ENCODE measurements at places on chromosomes 7 and 10.

DNA sequence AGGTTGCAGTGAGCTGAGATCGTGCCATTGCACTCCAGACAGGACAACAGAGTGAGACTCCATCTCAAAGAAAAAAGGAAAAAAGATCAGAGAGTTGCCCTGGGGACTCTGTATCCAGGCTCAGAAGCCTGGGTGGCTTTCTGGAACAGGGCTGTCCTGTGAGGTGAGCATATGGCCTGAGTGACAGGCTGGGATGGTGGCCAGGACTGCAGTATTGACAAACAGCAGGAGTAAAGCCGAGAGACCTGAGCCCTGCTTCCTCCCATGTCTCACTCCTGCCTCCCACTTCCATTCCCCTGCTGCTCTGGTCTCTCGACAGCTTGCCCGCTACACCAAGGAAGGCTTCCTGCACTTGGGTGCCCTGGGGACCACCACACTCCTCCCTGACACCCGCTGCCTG lies 578.5 kb downstream of the GALNT17 start:
- DNase-seq: no peak

DNA sequence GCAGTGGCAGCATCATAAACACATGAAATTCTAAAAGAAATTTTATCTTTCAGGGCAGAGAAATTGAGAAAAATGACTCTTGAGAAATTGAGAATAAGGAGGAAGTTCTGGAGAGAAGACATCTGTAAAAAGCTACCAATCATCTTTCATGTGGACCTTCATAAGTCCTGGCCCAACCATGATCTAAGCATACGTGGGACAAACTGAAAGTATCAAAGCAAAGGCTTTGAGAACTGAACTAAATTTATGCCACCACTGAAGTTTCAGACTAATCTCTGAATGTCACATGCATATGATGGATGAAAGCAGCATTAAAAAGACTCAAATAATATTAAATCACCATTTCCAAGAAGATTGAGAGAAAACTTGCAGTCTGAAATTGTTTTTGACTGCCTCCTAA lies 1502.8 kb upstream of the LRRTM3 start:
- DNase-seq: no peak

- no peak for DNase-seq
These were observed 12.9 kb downstream of the OR2AE1 start for GRCh38 chr7:99863847-99864440.

DNA sequence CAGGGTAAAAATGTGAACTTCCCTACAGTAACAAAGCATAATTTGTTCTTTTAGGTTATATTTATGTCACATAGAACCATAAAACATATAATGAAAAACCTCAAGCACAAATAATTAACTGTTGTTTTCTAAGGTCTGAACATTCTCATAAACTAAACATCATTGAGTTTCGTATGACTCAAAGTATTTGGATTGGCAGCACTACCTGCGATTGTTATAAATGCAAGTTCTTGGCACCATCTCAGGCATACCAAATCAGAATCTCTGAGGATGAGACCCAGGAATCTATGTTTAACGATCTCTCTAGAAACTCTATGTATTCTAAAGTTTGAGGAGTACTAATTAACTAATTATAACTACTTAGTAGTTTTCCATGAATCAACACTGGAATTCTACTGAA lies 22.5 kb downstream of the ORC5 start:
- no peak for DNase-seq

DNA sequence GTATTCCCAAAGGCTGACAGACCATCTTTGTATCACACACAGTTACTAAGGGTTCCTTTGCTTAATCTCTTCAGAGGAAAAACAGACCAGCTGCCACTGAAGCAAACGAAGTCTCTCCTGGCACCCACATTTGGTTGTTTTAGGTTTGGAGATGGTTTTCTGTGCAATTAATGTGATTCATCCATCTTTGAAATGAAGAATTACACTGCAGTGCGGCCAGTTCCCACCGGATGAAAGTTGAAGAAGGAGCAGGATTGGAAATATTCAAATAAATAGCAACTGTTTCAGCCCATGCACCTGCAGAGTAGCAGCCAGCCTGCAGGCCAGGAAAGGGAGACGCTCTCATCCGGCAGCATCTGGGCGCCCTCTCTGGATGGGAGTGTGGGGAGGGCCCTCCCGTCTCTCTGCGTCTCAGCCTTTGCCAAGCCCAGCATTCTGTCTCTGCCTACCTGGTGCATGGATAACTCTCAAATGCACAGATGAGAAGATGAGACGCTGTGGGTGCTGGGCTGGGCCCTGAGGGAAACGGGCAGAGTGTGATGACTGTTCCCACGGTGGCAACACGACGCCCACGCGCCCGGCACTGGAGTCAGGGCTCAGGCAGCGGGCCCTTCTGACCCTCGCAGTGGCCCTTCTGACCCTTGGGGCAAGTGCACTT lies 214.0 kb downstream of the PTPRN2 start:
- DNase-seq: no peak

DNA sequence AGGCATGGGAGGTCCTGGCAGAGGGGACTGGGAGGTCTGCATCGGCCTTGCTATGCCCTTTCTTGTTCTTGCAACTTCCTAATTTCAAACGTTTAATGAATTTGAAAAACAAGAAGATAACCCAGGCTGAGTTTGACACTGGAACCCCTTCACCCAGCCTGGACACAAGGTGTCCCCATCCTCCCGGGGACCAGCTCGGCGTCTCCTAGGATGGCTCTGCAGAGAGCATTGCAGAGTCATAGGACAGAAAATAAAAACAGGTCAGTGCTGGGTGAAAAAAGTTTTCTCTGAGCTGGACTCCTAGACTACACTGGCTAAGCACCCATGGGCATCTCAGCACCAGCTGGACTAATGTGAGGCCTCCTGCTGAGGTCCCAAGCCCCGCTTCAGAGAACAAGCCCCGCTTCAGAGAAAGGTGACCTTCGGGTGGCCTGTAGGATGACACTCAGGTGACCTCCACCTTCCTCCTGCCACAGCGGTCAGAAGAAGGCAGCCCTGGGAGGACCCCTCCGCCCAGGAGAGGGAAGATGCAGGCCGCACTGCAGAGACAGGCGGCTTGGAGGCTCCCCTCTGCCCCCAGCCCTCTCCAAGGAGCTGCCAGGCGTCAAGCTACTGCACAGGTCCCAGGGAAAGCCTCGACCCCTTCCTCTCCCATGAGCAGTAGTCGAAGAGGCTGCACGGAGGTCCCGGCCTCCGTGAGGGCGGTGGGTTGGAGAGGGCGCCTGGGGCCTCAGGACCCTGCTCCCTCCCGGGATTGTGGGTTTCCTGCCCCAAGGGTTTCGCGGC lies 9.3 kb upstream of the UNCX start:
- DNase-seq: no peak

DNA sequence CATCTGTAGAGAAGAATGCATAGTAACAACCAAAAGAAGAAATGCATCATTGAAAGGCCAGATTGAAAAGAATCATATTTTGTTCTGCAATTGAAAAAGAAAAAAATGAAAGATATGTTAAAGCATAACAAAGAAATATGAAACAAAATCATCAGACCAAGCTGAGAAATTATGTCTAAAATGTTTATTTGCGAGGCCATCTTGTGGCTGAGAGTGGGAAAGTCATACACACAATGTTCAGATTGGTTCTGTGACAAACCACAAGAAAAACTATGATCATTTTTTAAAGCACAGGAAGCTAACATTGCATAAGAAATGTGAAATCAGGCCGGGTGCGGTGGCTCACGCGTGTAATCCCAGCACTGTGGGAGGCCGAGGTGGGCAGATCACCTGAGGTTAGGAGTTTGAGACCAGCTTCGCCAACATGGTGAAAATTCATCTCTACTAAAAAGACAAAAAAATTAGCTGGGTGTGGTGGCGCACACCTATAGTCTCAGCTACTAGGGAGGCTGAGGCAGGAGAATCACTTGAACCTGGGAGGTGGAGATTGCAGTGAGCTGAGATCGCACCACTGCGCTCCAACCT lies 36.6 kb downstream of the ABCB5 start:
- DNase-seq: no peak

DNA sequence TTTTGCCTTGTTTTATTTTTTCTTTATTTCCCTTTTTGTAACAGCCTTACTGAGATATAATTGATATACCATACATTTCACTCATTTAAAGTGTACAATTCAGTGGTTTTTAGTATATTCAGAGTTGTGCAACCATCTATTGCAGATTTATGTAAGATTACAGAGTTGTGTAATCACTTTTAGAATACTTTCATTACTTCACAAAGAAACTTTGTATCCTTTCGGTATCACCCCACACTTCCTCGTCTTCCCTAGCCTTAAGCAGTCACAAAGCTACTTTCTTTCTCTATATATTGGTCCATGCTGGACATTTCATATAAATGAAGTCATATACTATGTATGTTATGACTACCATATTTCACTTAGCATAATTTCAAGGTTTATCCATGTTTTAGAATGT lies 74.6 kb downstream of the ATRNL1 start:
- no peak for DNase-seq

- no peak for DNase-seq
These were observed 57.6 kb upstream of the SLC35B4 start for GRCh38 chr7:134374291-134374690.

GRCh38 chr10:74586088-74586585 lies 240.3 kb upstream of the KAT6B start:
- DNase-seq: no peak

- DNase-seq: no peak
These were observed 289.7 kb downstream of the KLF6 start for GRCh38 chr10:3495281-3495680.

GRCh38 chr10:100791369-100792058 lies 46.1 kb downstream of the PAX2 start:
- no peak for DNase-seq

GRCh38 chr10:46301721-46302479 lies 15.1 kb downstream of the ANTXRL start:
- no peak for DNase-seq

DNA sequence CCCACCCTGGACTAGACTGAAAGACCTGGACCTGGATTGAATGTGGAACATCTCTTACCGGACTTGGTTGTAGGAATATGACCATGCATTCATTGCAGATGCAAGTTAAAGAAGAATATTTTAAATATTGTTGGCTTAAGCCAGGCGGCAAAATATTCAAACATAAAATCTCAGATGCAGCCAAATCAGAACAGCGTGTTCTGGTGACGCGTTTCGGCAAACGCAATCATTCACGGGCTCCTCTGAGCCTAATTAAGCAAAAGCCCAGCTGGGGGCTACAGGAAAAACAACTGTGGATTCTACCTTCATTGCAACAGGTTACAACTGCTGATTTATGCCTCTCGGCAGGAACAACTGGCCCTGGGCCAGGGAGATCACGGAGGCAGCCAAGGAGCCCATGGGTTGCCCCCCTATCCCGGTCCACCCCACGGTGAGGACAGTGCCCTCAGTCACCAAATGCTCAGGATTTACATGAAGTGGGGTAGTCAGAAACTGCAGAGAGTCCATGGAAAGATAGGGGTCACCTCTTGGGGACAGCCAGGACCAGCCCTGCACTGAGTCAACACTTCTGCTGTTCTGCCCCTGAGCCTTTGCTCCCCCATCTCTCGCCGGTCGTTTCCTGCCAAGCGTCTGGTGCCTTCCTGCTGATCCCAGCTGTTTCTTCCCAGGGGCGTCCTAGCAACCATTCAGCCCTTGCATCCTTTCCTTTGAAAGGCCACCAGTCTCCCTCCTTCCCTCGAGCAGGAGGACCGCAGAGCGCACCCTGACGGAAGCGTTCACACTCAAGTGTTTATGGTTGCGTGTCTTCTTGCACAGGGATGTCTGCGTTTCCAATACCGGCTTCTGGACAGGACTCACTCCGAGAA lies 64.4 kb upstream of the SFMBT2 start:
- no peak for DNase-seq

- no peak for DNase-seq
These were observed 33.4 kb upstream of the WDFY4 start for GRCh38 chr10:48651293-48651692.

GRCh38 chr10:125087191-125087896 lies 73.0 kb downstream of the CTBP2 start:
- DNase-seq: no peak

GRCh38 chr10:43973801-43974200 lies 325.1 kb upstream of the ZNF32 start:
- no peak for DNase-seq

GRCh38 chr10:22669163-22669711 lies 45.1 kb downstream of the PIP4K2A start:
- no peak for DNase-seq

GRCh38 chr10:21297603-21298383 lies 227.7 kb downstream of the SKIDA1 start:
- DNase-seq: no peak

DNA sequence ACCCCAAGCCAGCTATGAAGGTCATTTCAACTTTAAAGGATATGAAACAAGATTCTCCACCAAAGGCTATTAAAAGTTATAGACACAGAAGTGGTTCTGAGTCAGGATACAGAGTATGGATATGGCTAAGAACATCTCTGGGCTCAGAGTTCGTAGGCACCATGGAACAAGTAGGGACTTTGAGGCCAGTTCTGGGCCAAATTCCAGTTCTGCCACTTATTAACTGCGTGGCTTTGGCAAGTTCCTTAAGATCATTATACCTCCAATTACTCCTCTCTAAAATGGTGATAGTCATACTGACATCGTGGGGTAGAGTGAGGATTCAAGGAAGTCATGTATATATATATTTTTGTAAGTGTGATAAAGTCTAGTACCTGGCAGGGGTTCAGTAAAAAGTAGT lies 105.8 kb upstream of the NFE2L3 start:
- no peak for DNase-seq

DNA sequence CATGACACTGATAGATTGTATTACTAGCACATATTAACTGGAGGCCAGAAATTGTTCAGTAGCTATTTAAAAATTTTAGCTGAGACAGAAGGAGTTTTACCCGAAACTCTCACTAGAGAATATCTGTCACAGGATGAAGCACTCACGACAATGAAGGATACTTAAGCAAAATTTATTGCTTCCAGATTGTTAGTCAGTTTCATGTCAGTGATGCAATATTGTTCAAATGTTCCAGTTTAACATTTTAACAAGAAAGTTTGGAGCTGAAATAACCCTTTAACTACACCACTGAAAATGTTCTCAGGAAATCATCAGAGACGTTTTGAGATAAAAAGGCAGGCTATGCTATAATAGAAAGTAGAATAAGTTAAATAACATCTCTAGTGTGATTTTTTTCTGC lies 15.0 kb upstream of the CADPS2 start:
- DNase-seq: no peak

- no peak for DNase-seq
These were observed 535.0 kb downstream of the TNS3 start for GRCh38 chr7:47046949-47047348.

DNA sequence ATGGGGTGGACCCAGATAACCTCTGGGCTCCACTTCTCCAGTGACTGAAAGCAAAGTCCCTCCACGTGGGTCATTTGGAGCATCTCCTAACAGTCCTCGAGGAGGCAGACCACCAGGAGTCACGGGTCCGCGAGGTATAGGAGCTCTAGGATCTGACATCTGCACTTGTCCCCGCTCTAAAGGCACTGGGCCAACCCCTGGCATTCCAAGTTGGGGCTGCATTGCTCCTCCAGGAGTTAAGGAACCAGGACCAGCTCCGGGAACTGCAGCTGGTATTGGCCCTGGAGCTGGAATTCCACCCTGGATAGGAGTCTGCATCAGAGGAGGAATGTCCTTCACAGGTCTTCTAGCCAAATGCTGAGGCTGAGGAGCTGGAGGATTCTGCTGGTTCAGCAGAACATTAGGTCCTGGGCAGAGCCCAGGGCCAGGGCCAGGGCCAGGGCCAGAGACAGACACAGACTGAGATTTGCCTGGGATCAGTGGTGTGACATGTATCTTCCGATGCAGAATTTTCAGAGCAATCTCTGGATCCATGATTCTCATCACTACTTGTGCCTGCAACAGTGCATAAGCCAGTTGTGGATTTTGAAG lies 827 bp downstream of the CSTF2T start:
- no peak for DNase-seq
